Stimulated activated CD8-positive, alpha-beta memory T cell treated with anti-CD3 and anti-CD28 coated beads, Interleukin-12 subunit alpha, Interleukin-12 subunit beta, amount 100 ng/mL, for 4 hours (primary cell): ENCODE measurements at places on chromosomes 2 and 18.

- DNase-seq: no peak
These were observed 75.6 kb upstream of the ID2 start for GRCh38 chr2:8606226-8606625.

GRCh38 chr2:86747711-86748639 is 27.9 kb downstream of the RMND5A start:
- DNase-seq: no peak

- no peak for DNase-seq
These were observed 157.1 kb downstream of the PRPF40A start for GRCh38 chr2:152560166-152560565.

DNA sequence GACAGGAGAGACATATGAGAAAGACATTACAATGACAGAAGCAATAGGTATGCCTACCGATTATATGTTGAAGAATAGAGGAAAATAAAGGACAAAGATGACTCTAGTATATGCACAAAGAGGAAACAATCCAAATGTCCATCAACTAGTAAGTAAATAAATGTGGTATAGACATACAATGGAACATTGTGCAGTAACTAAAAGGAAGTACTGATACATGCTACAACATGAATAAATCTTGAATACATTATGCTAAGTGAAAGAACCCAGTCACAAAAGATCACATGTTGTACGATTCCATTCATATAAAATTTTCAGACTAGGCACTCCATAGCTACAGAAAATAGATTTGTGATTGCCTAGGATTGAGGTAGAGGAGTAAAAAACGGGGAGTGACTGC is 28.5 kb upstream of the PGAP1 start:
- DNase-seq: no peak

- no peak for DNase-seq
These were observed 607.6 kb downstream of the LRP1B start for GRCh38 chr2:141523199-141523598.

GRCh38 chr18:49733321-49733720 is 80.0 kb downstream of the ACAA2 start:
- DNase-seq: no peak

- no peak for DNase-seq
These were observed 150.0 kb downstream of the TPO start for GRCh38 chr2:1563084-1563857.

GRCh38 chr2:161165266-161165665 is 5.0 kb downstream of the TANK start:
- no peak for DNase-seq
